ENCODE measurements at places on chromosomes 5 and 9.

- DNase-seq: no peak
These were observed 4.1 kb upstream of the DNAJB5 start for GRCh38 chr9:34985311-34985899.

- DNase-seq: peak; percentile 42
These were observed 164.2 kb downstream of the AUH start for GRCh38 chr9:91197232-91198181.

DNA sequence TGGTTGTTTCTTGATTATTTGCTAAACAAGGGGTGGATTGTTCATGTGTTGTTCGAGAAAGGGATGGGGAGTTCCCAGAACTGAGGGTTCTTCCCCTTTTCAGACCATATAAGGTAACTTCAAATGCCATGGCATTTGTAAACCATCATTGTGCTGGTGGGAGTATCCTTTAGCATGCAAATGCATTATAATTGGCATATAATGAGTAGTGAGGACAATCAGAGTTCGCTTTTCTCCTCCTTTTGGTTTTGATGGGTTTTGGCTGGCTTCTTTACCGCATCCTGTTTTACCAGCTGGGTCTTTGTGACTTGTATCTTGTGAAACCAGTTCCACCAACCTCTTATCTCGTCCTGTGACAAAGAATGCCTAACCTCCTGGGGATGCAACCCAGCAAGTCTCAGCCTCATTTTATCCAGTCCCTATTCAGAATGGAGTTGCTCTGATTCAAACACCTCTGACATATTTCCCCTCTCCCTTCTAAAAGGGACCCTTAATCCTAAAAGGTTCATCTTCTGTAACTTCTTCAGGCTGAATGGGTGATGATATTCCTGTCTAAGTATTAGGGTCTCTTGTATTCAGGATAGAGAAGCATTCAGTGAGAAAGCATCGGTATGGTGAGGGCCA, 8.7 kb upstream of the FBN2 start:
- no peak for DNase-seq

GRCh38 chr9:112664531-112664930, 53.4 kb downstream of the INIP start:
- no peak for DNase-seq

DNA sequence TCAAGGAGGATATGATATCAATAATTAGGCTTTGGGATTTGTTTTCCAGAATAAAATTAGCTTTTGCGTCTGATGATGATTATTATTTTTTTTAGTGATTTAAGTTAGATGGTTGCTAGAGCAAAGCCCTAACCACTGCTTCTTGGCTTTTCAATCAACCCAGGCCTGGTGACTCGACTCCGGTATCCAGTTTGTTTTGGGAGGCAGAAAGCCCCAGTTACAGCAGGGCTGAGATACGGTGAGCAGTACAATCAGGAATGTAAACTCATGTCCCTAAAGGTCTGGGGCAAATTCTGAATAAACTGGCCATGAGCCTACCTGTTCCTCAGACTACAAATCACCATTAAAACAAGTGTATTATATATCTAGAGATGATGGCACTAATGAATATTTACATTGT, 24.4 kb upstream of the CYFIP2 start:
- DNase-seq: no peak

DNA sequence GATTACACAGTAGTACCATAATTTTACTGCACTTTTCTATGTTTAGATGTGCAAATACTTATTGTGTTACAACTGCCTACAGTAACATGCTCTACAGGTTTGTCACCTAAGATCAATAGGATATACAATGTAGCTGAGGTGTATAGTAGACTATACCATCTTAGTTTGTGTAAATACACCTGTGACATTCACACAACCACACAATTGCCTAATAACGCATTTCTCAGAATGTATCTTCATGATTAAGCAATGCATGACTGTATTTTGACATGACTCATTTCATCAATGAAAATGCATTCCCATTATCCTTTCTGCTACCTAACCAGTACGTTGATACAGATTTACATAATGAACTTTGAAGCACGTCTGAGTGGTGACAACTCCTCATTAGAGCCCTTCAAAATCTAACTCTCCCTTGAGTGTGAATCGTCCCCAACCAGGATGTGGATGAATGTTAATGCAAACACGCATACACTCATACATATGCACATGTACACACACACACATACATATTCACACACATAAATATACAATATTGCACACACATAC, 28.4 kb downstream of the GZMK start:
- no peak for DNase-seq

GRCh38 chr9:135275163-135275562, 187.7 kb downstream of the OLFM1 start:
- no peak for DNase-seq

- no peak for DNase-seq
These were observed 51.4 kb upstream of the NRARP start for GRCh38 chr9:137353223-137354152.

DNA sequence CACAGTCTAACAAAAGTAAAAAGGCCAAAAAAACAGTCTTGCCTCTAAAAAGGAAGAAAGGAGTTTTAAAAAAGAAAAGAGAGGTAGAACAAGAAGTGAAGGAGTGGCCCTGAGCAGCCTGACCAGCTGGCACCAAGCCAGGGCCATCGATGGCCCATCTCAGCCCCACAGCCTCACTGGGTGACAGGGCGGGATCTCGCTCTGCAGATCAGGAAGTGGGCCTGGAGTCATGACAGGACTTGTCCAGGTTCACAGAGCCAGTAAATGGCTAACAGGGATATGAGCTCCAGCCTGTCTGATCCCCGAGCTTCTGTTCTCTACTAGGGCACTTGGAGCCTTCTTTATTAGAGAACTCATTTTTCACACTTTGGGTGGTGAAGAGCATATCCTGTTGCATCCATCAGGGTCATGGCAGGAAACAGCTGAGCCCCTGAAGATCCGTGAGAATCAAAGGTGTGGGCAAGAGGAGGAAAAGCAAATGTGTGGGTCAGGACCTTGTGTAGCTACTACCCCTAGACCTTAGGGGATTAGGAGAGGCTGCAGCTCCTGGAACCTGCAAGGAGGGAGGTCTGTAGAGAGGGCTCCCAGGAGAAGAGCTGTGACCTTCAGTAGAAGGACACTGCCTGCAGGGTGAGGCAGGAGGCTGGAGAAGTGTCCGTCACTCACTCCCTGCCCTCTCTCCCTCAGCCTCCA, 299.0 kb upstream of the MSX2 start:
- DNase-seq: no peak

DNA sequence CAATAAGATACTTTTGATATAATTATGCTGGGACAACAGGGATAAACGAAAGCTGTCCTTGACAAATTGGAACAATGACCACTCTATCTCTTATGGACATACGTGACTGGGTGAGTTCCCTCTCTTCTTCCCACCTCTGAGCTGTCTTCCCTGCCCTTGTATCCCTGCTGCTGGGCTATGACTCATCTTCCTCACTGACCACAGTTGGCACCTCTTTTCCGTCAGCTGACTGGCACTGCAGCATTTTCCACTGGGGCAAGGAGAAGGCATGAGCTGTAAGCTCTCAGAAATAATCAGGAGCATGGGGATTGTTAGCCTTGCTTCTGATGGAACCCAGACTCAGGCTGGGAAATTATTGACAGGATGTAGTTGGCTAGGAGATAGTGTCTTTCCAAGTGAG, 48.7 kb downstream of the PCSK1 start:
- DNase-seq: no peak

GRCh38 chr9:135332979-135333748, 146.4 kb upstream of the PPP1R26 start:
- no peak for DNase-seq

DNA sequence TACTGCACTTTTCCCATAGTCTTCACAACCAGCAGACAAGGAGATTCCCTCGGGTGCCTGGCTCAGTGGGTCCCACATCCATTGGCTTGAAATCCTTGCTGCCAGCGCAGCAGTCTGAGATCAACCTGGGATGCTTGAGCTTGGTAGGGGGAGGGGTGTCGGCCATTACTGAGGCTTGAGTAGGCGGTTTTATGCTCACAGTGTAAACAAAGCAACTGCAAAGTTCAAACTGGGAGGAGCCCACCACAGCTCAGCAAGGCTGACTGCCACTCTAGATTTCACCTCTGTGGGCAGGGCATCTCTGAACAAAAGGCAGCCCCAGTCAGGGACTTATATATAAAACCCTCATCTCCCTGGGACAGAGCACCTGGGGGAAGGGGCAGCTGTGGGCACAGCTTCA, 512.3 kb upstream of the MPDZ start:
- DNase-seq: no peak

GRCh38 chr5:171623551-171624097, 162.0 kb upstream of the SMIM23 start:
- no peak for DNase-seq

GRCh38 chr5:137195483-137195882, 303.6 kb downstream of the SPOCK1 start:
- no peak for DNase-seq

DNA sequence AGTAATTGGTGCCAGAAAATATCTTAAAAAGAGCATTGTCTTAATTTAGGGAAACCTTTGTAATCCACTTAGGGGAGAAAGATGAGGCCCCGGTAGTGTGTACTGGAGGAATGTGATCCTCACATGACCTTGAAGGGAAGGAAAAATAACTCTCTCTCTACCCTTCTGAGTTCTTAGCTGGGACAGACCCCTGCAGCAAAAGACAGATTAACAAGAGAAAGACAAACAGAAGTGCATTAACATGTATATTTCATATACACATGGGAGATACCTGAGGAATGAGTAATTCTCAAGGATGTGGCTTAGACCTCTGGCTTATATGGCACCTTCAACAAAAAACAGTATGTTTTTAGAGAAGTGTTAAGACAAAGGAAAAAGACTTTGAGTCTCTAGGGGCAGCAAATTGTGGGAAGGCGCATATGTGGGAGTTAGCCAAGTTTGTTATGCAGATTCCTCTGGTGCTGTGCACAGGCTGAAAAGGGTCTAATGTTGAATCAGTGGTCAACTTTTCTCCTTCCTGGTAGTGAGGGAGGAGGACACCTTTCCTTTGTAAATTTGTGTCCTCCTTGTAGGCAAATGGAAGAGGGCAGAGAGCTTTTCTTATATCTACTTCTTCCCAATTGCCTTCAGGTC, 138.8 kb downstream of the LRRC70 start:
- DNase-seq: no peak

GRCh38 chr5:149387081-149387631, 8.1 kb upstream of the IL17B start:
- DNase-seq: no peak

DNA sequence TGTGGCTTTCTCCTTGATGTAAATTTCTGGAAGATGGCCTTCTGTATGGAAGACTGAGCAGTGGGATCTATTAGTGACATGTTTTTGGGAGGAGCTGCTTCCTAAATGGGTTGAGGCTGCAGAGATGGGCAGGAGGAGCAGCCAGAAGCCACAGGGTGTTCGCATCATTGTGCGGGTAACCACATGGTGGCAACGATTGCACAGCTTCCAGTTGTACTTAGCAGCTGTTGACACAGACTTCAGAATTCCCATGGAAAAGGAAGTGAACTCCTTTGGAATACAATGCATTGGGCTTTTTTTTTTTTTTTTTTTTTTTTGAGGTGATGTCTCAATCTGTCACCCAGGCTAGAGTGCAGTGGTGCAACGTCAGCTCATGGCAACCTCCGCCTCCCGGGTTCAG, 297.3 kb downstream of the NR3C1 start:
- DNase-seq: no peak

DNA sequence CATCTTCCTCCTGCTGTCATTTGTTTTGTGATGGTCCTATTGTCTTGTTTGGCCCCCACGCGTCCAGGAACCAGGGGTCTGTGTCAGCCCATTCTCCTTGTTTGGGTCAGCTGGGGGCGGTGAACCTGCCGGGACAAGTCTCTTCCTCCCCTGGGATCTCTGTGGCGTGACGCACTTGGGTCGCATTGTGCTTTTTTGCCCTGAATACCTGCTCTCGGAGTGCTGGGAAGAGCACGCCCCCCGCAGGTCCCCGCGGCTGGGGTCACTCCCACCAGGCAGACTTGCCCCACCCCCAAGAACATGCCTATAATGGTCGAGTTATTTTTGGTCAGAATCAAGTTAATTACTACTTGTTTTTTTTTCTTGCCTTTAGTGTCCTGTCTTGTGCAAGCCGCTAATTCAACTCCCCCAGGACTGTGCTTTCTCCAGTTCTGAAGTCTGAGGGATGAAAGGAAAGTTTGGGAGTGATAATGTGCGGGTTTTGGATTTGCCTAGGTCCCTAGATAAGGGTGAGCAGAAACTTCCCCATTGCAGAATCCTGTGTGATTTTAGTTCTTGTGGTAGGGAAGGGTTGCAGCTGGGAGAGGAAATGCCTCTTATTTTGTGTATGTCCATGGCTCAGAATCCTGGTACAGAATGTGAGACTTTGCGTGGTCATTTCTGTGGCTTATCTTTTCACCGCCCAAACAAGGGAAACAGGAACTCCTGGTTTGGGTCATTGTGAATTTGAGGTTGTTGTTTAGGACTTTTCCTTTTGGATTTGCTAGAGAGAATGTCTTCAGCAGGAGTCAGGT, 789 bp downstream of the ACER2 start:
- DNase-seq: no peak

DNA sequence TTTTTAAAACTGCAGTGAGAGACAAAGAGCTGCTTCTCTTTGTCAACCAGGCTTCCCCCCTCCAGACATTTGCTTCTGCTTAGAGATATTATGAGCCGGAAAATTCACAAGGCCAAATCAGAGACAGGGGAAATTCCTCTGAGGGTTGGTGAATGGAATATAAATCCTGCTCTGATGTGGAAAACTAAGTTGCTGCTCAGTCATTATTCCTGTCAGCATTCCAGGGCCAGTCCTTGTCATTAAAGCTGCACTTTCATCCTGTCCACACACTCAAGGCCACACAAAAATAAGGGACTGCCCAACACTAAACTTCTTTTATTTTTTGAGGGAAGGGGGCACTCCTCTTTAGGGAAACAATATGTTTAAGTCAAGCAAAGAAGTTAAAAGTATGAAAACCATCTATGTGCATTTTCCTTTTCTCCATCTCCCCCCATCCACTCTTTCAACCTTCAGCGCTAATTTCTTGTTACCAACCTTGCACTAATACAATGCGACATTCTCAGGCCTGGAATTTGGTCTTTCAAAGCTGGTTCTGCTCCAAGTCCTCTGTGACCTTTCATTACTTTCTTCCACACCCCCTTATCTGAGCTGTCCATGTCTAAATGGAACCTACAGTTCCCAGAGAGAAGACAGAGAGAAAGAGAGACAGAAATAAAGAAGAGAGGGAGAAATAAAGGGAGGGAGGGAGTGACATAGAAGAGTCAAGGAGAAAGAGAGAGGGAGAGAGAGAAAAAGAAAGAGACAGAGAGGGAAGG, 118.9 kb upstream of the S1PR3 start:
- DNase-seq: no peak

GRCh38 chr5:67530609-67531255, 334.1 kb upstream of the CD180 start:
- DNase-seq: no peak

Measured in left renal cortex interstitium (tissue), 4 donors.